Large intestine (tissue), 12 donors: ENCODE measurements at places on chromosomes 16 and 17.

DNA sequence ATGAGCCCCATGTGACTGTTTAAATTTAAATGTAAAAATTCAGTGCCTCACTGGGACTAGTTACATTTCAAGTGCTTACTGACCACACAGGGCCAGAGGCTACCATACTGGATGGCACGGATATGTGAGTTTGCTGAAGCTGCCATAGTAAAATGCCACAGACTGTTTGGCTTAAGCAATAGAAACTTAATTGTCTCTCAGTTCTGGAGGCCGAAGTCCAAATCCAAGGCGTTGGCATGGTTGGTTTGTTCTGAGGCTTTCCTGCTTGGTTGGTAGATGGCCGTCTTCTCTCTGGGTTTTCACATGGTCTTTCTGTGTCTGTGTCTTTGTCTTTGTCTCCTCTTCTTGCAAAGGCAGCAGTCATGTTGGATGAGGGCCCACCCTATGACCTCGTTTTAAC, 878.9 kb upstream of the RBFOX1 start:
- no peak for DNase-seq

DNA sequence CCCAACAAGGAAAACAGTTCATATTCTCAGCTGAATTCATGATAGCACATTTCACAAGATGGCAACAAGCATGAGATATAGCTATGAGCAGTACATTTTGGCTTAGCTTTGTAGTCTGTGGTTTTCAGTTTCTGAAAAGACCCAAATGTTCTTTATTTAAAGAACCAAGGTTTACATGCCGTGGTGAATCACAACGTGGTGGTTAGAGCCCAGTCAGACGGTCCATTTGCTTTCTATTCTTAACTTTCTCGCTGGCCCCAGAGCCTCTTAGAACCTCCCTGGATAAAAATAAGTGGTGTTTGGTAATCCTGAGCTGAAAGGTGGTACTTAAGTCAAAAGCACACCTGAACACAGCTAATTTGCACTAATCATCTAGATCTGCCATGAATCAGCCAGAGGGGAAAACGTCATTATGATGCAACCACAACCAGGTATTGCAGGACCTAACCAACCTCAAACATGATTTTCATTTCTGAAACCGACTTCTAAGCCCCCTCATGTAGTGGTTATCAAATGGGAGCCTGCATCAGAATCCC, 18.6 kb upstream of the HAPSTR1 start:
- no peak for DNase-seq

DNA sequence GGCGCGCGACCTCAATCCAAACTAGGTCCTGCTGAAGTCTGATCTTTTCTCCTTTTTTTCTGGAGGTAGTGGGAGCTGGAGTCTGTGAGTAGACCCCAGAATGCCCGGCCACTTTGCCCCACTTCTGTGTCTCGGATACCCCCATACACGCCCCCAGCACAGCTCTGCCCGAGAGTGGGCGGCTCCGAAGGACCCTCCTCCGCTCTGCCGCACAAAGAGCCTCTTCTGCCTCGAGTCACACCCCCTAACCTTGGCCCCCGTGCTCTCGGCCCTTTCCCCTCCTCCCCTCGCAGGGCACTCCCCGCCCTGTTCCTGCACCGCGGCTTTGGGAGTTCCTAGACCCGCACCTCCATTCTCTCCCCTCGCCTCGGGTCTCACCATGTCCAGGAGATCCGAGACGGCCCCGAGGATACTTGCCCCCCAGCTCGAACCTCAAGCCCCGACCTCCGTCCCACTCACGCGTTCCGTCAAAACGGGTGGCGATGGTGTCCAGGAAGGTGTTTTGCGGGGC, 476 bp downstream of the KCNH4 start:
- peak; percentile 35 for DNase-seq

GRCh38 chr16:52469775-52470174, 77.2 kb downstream of the TOX3 start:
- no peak for DNase-seq

- DNase-seq, result no peak
Measured at GRCh38 chr16:1630450-1631213, 18.5 kb downstream of the CRAMP1 start.

- DNase-seq, result no peak
Measured at GRCh38 chr16:55655381-55655896, 349 bp upstream of the SLC6A2 start.

DNA sequence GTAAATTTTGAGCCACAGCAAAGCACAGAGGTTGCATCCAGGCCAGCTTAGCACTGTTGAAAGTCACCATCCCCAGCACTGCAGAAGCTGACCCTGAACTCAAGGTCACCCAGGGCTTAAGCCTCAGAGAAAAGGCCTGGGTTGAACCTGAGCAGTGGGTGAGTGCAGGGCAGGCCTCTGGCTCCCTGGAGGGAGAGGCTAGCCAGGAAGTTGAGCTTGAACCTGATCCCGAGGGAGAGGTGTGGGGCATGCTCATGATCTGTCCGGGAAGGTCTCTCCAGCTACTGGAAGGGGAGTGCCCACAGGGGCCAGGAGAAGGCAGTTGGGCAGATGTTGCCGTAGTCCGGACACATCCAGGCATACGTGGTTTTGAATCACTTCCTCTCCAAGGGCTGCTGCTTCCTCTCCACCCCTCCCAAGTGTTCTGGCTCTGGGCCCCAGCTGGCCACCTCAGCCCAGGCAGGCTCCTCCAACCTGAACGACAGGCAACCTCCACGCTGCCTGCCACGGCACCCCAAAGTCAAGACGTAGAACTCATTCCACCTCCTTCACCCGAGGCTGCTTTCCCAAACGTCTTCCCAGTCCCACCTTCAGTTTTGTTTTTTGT, 18.4 kb downstream of the CARHSP1 start:
- DNase-seq, result no peak

DNA sequence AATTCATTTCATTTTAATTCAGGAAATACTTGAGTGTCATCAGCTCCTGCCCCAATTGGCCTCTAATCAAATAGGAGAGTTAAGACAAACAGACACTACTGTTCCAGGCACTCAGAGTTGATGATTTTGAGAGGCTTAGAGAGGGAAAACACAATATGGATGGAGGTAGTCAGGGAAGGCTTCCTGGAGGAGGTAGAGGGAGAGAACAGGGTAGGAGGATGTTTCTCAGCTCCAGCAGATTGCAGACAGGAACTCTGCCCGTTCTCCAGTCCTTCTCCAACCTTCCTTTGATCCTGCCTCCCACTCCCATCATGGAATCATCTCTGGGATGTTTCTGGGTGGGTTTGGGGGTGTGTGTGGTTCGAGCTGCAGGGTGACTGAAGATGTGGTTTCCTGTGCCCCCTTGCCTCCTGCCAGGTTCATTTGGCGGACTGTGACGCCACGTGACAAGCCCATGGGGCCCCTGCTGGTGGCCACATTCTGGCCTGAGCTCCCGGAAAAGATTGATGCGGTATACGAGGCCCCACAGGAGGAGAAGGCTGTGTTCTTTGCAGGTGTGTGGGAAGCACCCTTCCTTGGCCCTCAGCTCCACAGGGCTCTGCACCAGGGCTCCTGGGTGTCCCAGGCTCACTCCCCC, 12.2 kb upstream of the LPCAT2 start:
- no peak for DNase-seq

DNA sequence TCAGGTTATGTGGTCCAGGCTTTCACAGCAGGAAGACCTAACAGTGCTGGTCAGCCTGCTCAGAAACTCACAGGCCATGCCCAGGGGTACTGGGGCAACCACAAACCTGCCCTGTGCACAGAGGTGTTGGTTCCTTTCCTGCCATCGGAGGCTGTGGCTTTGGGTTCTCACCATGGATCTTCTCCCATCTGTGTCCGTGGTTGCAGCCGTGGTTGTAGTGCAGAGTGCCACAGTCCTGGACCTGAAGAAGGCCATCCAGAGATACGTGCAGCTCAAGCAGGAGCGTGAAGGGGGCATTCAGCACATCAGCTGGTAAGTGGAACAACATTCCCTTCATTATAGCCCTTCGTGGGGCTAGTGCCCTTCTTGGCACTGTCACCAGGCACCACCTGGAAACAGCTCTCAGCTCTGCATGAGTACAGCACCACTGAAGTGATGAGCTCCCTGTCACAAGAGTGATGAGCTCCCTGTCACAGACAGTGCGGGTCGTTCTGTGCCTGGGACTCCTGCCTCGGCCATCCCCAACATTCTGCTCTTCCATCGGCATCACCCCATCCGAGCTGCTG, 2.0 kb downstream of the SNRNP25 start:
- DNase-seq, result no peak

DNA sequence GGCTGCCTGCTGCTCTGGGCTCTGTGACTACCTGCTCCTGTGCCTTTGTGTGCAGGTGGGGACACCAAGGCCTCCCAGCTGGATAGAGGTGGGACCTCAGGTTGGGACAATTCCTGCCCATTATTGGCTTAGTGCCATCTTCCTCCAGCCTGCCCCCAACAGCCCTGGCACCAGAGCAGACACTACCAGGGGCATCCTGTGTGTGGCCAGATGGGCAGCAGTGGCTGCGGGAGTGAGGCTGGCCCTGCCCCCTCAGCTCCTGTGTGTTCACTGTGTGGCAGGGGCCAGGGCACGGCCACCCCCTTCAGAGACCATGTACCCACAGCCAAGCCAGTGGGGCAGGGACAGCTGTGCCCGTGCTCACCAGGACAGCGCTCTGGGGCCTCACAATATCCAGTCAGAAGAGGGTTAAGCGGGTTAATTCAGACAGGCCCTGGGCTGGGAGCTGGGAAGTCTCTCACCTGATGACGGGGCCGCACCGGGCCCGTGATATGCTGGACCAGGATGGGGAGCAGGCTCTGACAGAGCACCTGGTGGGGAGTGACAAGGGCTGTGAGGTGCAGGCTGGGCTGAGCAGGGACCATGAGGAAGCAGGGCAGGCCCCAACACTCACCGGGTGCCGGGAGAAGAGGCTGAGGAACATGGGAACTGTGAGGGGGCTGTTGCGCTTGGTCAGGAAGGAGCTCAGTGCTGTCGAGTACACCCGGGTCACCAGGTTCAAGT, 13.0 kb downstream of the MYBBP1A start:
- no peak for DNase-seq

DNA sequence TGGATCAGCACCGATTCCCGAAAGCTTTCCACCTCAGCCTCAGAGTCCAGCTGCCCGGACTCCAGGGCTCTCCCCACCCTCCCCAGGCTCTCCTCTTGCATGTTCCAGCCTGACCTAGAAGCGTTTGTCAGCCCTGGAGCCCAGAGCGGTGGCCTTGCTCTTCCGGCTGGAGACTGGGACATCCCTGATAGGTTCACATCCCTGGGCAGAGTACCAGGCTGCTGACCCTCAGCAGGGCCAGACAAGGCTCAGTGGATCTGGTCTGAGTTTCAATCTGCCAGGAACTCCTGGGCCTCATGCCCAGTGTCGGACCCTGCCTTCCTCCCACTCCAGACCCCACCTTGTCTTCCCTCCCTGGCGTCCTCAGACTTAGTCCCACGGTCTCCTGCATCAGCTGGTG, 15.0 kb downstream of the CD300LG start:
- no peak for DNase-seq

- no peak for DNase-seq
Measured at GRCh38 chr16:4613636-4614570, 785 bp downstream of the UBALD1 start.

GRCh38 chr17:4537451-4538235, 17.5 kb downstream of the MYBBP1A start:
- DNase-seq, result no peak

GRCh38 chr17:72099919-72100318, 20.9 kb upstream of the SOX9 start:
- DNase-seq, result no peak

DNA sequence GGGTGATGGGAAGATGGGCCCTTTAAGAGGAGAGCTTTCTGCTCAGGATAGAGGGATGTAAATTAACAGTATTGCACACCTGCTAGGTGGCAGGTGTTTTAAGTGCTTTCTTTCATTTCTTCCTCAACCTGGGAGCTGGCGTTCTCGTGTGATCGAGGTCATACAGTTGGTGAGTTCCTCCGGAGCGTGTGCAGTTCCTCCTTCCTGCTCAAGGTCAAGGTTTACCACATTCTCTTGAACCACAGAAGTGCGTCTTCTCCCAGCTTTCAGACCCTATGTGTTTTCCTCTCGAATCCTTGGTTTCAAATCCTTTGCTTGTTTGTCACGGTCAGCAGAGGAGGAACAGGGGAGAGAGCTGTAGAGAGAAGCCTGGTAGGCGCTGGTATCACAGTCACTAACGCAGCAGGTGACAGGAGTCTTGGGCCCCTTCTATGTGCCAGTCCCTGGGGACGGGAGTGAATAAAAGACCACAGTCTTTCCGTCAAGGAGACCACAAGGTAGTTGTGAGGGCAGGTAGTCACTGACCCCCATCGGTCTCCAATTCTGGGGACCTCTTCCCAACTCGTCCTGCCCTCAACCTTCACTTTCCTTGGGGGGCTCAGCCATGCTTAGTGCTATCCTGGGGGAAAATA, 791 bp downstream of the DNAI2 start:
- no peak for DNase-seq

- peak; percentile 28 for DNase-seq
Measured at GRCh38 chr17:49390548-49391324, 23.9 kb downstream of the PHB1 start.

- DNase-seq, result no peak
Measured at GRCh38 chr17:79353016-79353415, 257.8 kb downstream of the RBFOX3 start.

DNA sequence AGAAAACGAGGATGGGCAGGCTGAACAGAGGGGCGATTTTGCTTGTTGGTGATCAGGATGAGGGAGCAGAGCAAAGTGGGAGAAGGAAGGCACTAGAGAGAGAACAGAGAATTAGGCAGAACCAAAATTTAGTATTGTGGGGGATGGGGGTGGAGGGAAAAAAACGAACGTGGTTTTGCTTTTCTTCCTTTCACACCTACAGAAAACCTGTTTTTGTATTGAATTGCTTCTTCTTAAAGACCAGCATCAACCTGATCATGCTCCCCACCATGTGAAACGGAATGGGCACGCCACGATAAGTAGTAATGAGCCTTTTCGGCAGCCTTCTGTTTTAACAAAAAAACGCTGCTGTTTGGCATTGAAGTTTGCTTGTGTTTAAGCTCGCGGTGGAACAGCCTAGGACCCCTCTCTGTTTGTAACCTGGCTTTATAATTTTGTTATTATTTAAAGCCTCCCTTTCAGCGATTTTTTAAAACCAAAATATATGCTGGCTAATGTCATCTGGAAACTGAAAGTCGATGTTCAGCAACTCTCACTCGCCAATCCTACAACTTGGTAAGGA, 36.8 kb downstream of the ERCC4 start:
- DNase-seq, result no peak

DNA sequence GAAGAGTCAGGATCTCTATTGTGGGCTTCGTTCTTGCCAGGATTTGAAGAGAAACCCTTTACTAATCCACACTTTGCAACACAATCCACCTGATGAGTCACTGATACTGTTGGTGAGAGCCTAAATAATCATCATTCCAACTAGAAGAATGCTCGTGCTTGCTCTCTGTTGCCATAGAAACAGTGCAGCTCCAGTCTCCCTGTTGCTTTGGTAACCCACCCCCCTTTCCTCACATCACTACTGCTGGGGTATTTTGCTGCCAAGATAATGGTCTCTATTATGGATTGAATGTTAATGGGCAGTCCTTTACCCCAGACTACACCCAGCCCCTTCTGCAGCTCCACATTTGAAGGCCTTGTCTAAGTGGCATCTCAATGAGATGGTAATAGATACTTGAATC, 190.4 kb downstream of the ABCC12 start:
- DNase-seq, result no peak

GRCh38 chr16:10388988-10389387, 3.1 kb downstream of the ATF7IP2 start:
- DNase-seq, result no peak

GRCh38 chr17:60695960-60696359, 18.3 kb downstream of the BCAS3 start:
- no peak for DNase-seq
